ENCODE measurements at places on chromosomes 16 and 17.

DNA sequence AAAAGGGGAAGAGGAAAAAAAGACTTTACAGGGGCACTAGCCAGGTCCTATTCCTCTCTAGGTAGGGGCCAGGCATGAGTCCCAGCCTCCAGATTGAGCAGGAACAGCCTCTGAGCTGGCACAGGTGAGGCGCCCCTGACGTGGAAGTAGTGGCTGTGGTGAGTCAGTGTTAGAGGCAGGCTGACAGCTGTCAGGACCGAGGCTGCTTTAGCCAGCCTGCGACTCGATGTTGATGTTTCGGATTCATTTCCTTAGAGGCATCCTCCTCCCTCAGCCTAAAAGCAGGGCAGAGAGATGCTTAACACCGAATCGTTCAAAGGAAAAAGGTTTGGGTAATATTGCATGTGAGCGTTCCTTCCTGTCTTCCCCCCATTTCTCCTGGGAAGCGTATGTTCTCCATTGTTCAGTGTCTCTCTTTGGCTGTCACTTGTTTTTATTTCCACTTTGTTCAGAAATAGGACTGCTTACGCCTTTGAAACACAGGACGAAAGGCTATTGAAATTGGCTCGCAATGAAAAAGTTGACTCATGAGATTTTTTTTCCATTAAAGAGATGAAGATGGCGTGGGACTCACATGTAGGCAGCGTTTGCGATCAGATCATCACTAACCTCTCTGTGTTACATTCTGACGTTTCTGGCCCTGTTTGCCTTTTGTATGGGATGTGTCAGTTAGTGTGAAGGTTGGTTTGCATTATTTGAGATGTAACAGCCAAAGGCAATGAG, 1.3 kb downstream of the KIAA0513 start:
- peak overlapping the region; percentile 81 for H3K27ac ChIP-seq
- peak overlapping the region; percentile 65 for H3K4me3 ChIP-seq
- DNase-seq: peak; percentile 56
- H3K36me3 ChIP-seq: no peaks in the 10 kb centered on the region
- H3K4me1 ChIP-seq: peaks cover 3% of the 10 kb centered on the region

- no peak overlapping the region for H3K4me3 ChIP-seq
- H3K36me3 ChIP-seq: no peaks in the 10 kb centered on the region
- no peaks in the 10 kb centered on the region for H3K27me3 ChIP-seq
- H3K4me1 ChIP-seq: peaks cover 47% of the 10 kb centered on the region
Observed at GRCh38 chr17:48513666-48514455, 16.9 kb downstream of the HOXB1 start.

- H3K36me3 ChIP-seq: no peaks in the 10 kb centered on the region
- no peaks in the 10 kb centered on the region for H3K4me1 ChIP-seq
Observed at GRCh38 chr17:73301369-73301768, 10.4 kb downstream of the CDC42EP4 start.

DNA sequence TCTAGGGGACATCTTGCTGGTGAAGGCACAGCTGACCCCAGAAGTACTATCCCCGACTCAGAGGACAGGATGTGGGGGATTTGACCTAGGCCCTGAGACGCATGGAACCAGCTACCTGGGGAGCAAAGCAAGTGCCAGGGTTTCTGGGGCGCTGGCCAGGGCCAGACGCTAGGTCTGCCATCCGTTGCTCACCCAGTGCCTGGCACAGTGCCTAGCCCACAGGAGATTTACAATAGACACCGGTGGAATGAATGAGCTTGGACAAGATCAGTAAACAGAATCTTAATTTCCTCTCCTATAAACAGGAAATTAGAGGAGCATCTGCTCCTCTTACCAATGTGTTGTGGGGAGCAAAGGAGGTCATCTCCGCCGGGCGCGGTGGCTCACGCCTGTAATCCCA, 5.0 kb downstream of the RPRML start:
- DNase-seq: no peak
- H3K27me3 ChIP-seq: 0 out of 2 replicates have a peak, but pooled peaks cover 10% of the 10 kb centered on the region
- H3K4me1 ChIP-seq: no peaks in the 10 kb centered on the region
- H3K4me3 ChIP-seq: no peak overlapping the region
- H3K36me3 ChIP-seq: no peaks in the 10 kb centered on the region
- H3K27ac ChIP-seq: no peak overlapping the region

GRCh38 chr17:39073916-39074315, 77.5 kb downstream of the PLXDC1 start:
- H3K27ac ChIP-seq: no peak overlapping the region
- H3K4me3 ChIP-seq: no peak overlapping the region
- no peak for DNase-seq
- H3K27me3 ChIP-seq: no peaks in the 10 kb centered on the region

GRCh38 chr16:80924372-80924978, 82.2 kb downstream of the CMC2 start:
- no peak overlapping the region for H3K4me3 ChIP-seq
- no peak for DNase-seq
- no peak overlapping the region for H3K27ac ChIP-seq
- no peaks in the 10 kb centered on the region for H3K4me1 ChIP-seq
- H3K36me3 ChIP-seq: no peaks in the 10 kb centered on the region
- no peaks in the 10 kb centered on the region for H3K27me3 ChIP-seq

- H3K36me3 ChIP-seq: no peaks in the 10 kb centered on the region
- no peak overlapping the region for H3K4me3 ChIP-seq
- H3K27ac ChIP-seq: no peak overlapping the region
- H3K27me3 ChIP-seq: no peaks in the 10 kb centered on the region
- DNase-seq: no peak
- H3K4me1 ChIP-seq: peaks cover 4% of the 10 kb centered on the region
Observed at GRCh38 chr17:81672504-81672903, 6.0 kb downstream of the CCDC137 start.

- peak overlapping the region; percentile 96 for H3K4me3 ChIP-seq
- DNase-seq: peak; percentile 69
- no peaks in the 10 kb centered on the region for H3K27me3 ChIP-seq
Observed at GRCh38 chr17:36544044-36544306, 744 bp upstream of the GGNBP2 start.

GRCh38 chr16:66003201-66003600, 363.3 kb upstream of the CDH5 start:
- no peaks in the 10 kb centered on the region for H3K36me3 ChIP-seq
- no peak overlapping the region for H3K4me3 ChIP-seq
- DNase-seq: no peak

- H3K27ac ChIP-seq: no peak overlapping the region
- H3K27me3 ChIP-seq: no peaks in the 10 kb centered on the region
- no peak for DNase-seq
- H3K4me3 ChIP-seq: no peak overlapping the region
- no peaks in the 10 kb centered on the region for H3K36me3 ChIP-seq
Observed at GRCh38 chr17:78248051-78248914, 16.9 kb downstream of the TMEM235 start.

DNA sequence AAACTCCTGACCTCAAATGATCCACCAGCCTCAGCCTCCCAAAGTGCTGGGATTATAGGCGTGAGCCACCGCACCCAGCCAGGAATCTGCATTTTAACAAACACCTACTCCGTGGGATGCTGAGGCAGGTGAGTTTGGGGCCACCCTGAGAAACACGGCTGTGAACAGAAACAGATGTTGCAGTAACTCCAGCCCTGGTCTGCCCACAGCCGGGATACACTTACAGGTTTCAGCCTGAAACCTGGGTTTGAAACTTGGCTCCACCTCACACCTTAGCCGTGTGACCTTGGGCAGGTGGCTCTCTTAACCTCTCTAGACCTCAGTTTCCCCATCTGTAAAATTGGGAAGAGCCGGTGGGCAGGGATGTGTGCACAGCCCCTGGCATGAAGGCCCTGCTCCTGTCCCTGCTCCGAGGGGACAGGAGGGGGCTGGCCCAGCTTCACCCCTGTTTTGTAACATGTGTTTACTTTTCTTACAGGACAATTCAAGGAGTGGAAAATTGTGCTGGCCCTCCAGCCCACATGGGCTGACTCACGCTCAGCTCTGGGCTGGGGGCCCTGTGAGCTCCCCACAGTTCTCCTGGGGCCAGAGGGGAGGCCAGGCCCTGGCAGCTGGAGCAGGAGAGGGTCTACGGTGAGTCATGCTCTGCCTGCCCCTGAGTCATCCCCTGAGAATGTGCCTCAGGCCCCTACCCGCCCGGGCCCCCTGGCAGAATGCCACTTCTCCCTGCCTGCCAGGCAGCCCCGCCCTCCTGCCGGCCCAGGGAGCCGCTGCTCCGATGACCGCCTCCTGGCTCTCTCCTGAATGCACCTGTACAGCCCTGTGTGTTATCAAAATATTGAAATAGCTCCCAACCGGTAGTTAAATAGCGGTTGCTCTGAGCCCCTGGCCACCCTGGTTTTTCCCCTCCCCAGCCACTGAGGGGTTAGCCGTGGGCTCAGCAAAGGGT, 7.7 kb upstream of the PPL start:
- no peak for DNase-seq
- no peak overlapping the region for H3K27ac ChIP-seq
- H3K27me3 ChIP-seq: peaks cover 21% of the 10 kb centered on the region
- H3K4me1 ChIP-seq: peaks cover 17% of the 10 kb centered on the region

DNA sequence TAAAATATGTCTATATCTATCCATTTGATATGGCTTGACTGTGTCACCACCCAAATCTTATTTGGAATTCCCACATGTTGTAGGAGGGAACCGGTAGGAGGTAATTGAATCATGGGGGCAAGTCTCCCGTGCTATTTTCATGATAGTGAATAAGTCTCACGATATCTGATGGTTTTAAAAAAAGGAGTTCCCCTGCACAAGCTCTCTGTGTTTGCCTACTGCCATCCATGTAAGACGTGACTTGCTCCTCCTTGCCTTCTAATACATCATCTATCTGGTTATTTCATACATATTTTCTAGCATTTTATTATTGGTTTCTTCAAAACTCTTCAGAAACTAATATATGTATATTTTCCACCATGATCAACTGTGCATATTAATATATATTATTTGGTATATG, 57.3 kb upstream of the AMZ2 start:
- no peaks in the 10 kb centered on the region for H3K4me1 ChIP-seq
- no peak overlapping the region for H3K4me3 ChIP-seq
- H3K36me3 ChIP-seq: no peaks in the 10 kb centered on the region
- no peak overlapping the region for H3K27ac ChIP-seq

- 0 out of 2 replicates have a peak, but pooled peaks cover 4% of the 10 kb centered on the region for H3K4me1 ChIP-seq
- H3K36me3 ChIP-seq: no peaks in the 10 kb centered on the region
- H3K27ac ChIP-seq: no peak overlapping the region
- peaks cover 43% of the 10 kb centered on the region for H3K27me3 ChIP-seq
- H3K4me3 ChIP-seq: peak overlapping the region; percentile 73
- no peak for DNase-seq
Observed at GRCh38 chr17:74853048-74853397, 6.7 kb downstream of the GRIN2C start.

DNA sequence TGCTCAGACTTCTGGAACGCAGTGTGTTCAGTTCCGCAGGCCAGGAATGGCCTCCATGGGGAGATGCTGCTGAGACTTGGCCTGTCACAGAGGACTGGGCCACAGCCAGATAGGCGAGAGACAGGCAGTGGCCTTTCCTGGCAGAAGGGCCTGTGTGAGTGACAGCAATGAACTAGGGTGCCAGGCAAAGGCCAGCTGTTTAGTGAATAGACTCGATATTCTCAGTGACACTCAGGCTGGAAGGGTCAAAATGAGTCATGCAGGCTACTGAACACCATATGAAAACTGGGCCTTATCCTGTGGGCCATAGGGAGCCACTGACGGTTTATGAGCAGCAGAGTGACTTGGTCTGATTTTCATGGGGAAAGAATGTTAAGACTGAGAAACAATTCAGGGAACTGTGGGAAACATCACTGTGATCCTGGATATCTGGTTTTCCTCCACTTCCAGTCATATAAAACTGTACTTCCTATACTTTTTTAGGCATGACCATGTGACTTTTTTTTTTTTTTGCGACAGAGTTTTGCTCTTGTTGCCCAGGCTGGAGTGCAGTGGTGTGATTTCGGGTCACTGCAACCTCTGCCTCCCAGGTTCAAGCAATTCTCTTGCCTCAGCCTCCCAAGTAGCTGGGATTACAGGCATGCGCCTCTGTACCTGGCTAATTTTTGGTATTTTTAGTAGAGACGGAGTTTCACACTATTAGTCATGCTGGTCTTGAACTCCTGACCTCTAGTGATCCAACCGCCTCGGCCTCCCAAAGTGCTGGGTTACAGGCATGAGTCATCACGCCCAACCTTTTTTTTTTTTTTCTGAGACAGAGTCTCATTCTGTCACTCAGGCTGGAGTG, 5.2 kb upstream of the NUBP1 start:
- H3K4me1 ChIP-seq: peaks cover 21% of the 10 kb centered on the region
- H3K4me3 ChIP-seq: no peak overlapping the region
- no peaks in the 10 kb centered on the region for H3K27me3 ChIP-seq
- H3K36me3 ChIP-seq: no peaks in the 10 kb centered on the region
- peak; percentile 82 for DNase-seq

DNA sequence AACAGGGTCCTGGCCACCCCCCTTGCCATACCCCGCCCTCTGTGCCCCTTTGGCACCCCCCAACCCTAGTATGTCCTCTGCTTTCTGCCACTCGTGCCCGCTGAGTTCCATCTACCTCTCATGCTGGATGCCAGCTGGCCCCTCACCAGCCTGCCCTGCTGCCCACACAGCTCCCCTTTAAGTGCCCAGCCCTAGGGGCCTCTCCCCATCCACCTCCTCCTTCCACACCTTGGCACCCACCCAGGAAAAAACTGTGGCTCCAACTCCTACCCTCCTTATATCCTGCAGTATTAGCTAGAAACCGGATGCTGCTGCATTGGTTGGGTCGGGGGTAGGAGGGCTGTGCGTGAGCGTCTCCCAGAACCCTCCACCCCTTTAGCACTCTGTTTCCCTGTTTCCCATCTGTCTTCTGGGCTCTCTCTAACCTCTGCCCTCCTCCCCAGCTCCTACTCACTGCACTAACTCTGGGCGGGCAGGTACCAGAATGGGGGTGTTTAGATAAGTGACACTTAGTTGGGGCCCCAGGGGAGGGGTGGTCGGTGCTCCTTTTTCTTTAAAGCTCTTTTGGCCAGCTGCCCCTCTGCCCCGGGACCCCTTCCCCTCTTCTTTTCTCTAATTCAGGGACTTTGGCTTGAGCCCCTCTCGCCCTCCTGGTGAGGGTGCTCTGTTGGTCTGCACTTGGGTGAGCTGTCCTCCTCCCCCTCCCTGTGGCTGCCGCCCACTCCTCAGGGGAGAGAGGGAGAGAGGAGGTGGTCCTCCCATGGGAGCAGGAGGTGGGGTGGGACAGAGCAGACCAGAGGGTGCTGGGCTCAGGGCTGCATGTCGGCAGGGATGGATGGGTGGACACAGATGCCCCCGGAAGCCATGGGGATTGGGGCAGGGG, 9.9 kb downstream of the NR1D1 start:
- no peaks in the 10 kb centered on the region for H3K36me3 ChIP-seq
- H3K4me3 ChIP-seq: no peak overlapping the region
- DNase-seq: no peak
- H3K4me1 ChIP-seq: peaks cover 7% of the 10 kb centered on the region
- H3K27ac ChIP-seq: no peak overlapping the region
- no peaks in the 10 kb centered on the region for H3K27me3 ChIP-seq

DNA sequence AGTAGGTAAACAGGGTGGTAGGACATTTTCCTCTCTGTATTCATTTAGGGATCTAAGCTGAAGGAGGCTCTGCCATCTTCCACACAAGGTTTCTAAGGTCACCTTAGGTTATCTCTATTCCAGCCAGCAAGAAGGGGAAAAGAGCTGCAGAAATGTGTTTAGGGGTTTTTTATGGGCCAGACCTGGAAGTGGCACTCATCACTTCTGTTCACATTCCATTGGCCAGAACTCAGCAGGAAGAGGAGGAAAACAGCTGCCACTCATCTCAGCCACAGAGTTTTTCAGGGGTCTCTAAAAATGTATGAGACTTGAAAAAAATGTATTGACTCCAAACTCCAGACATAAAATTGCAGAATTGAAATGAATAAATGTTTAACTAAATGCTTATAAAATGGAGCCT, 65.8 kb downstream of the FTO start:
- no peaks in the 10 kb centered on the region for H3K36me3 ChIP-seq
- no peak overlapping the region for H3K27ac ChIP-seq
- H3K27me3 ChIP-seq: no peaks in the 10 kb centered on the region
- DNase-seq: no peak
- H3K4me3 ChIP-seq: no peak overlapping the region
